ENCODE measurements at places on chromosomes 6 and 20.

- no peak for DNase-seq
Observed at GRCh38 chr20:44910690-44911262, 916 bp downstream of the PABPC1L start.

GRCh38 chr20:43844778-43845614, 69.7 kb upstream of the TOX2 start:
- no peak for DNase-seq

DNA sequence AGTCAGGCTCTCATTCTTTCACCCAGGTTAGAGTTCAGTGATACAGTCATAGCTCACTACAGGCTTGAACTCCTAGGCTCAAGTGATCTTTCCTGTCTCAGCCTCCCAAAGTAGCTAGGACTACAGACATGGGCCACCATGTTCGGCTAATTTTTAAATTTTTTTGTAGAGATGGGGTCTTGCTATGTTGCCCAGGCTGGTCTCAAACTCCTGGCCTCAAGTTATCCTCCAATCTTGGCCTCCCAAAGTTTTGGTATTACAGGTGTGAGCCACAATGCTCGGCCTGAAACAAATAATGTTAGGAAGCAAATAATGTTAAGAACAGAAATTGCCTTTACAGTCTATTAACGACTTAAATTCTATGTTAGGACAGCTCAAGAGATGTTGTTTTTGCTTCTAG, 1.8 kb upstream of the UBR2 start:
- DNase-seq: no peak

DNA sequence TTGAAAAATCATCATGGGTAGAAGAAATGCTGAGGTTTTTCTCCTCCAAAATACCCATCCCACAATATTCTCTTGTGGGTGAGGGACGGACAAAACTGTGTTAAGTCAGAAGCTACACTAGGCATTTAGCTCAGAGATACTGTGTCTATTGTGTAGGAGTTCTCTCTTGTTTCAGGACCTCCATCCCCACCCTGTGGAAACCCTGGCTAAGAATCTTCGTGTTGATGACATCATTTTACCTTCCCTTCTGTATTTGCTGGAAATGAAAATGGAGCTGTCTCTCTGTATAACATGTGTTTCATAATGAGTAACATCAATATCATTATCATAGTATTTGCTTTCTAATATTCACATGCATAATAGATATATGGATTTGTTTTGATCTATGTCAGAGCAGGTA, 1193.0 kb upstream of the CITED2 start:
- DNase-seq: no peak

GRCh38 chr6:50826803-50827202, 8.1 kb downstream of the TFAP2B start:
- no peak for DNase-seq

DNA sequence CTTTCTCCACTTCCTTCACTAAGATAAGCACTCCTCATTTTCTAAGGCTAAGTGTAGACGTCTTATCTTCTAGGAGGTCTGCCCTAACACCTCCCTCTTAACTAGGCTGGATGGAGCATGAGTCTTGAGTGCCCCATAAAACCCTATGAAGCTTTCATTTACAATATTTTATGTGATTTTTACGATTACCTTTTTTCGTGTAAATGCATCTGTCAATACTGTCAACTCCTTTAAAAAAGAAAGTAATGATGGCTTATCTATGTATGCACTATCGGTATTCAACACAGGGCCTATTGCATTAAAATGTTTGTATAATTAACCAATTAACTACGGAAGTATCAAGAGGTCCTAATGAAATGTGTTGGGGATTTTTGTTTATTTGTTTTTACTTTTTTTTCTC, 156.0 kb upstream of the FAM83B start:
- no peak for DNase-seq

- DNase-seq: no peak
Observed at GRCh38 chr6:16733085-16733484, 28.2 kb downstream of the ATXN1 start.

- no peak for DNase-seq
Observed at GRCh38 chr6:150145830-150146229, 3.0 kb downstream of the PPP1R14C start.

- DNase-seq: no peak
Observed at GRCh38 chr6:1187293-1188131, 124.4 kb upstream of the FOXQ1 start.

GRCh38 chr20:49283176-49283702, 5.4 kb upstream of the ZNFX1 start:
- no peak for DNase-seq

DNA sequence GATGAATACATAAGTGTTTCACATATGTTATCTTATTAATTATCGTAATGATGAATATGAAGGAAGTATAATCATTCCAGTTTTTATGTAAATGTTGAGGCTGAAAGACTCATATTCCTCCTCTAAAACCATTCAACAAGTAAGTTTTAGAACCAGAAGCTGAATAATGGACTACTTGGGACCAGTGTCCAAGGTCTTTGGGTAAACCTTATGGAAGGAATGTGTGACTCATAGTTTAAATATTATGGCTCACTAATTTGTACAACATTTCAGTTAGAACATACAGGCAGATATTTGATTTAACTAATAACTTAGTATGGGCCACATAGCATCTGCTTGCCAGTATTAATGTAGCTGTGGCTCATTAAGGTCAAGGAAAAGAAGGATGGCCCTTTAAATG, 209.6 kb downstream of the TFAP2B start:
- no peak for DNase-seq

DNA sequence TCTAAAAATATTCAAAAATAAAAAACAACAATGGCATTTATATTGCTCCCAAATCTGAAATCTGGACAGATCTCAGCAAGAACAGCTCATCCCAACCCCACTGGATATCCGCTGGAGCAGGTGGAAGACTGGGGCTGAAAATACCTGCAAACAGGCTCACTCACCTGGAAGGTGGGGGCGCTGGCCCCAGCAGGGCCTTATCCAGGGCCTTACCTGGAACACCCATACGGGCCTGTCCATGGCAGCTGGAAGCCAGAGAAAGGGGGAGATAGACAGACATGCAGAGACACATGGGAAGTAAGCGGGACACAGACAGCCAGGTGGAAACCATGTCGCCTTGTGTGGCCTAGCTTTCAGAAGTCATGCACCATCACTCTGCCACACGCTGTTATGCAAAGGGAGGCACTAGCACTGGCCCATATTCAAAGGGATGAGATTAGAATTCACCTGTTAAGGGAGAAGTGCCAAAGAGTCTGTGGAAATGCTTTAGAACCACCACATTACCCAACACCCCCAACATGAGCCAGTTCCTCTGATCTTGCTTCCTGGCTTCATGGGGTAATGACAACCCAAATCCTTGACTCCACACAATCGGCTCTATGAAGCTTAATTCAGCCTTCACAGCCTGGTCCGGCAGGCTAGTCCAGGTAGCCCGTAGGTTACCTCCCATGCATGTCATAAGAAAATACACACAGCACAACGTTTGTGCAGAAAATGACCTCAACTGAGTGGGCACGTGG, 99.0 kb upstream of the CDYL start:
- no peak for DNase-seq

GRCh38 chr20:4533368-4534133, 188.2 kb upstream of the PRND start:
- no peak for DNase-seq

- DNase-seq: no peak
Observed at GRCh38 chr6:112502351-112503090, 155.4 kb downstream of the RFPL4B start.

DNA sequence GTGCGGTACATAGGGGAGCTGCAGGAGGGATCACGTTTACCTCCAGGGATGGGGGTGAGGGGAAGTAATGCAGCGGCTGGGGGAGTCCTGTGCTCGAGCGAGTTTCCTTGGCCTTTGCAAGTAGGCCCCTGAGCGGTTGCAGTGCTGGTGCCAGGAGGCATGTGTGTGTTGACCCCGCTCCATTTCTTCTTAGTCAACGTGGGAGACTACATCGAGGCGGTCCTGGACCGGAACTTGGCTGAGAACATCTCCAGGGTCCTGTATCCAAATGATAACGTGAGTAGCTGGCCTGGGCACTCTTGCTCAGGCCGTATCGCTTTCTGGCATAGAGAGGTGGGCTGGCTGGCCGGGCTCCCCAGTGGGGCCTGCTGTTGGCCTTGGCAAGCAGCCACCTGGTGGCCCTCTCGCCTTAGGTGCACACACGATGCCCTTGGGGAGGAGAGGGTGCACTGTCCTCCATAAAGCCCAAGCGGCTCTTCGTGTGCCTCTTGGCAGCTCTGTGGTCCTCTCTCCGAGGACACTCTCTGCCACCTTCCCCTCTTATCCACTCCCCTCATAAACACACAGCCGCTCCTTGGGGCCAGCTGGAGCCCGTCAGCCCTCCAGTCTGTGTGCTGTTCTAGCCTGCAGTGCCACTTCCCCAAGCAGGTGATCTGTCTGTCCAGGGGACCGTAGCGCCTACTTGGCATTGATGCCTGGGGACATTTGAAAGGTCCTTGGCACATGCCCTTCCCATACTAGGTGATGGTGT, 29.3 kb downstream of the PYGB start:
- no peak for DNase-seq

GRCh38 chr6:77856391-77856790, 203.6 kb downstream of the MEI4 start:
- DNase-seq: no peak

- DNase-seq: peak; percentile 76
Observed at GRCh38 chr6:4134841-4135664, at the start of gene ECI2. ECI2 (minus strand) TSS chr6:4135575; CDS start chr6:4135560, 15 bp downstream.

DNA sequence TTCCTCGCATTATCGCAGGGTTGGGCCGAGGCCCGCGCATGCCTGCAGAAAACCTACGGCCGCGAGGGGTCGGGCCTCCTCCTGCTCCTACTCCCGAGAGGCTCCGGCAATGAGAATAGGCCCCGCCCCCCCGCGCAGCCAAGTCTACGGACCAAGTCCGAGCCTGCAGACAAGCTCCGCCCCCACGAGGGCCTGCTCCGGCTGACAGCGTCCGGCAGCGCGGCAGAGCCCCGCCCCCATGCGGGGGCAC, 3.1 kb upstream of the GPSM3 start:
- peak; percentile 78 for DNase-seq

DNA sequence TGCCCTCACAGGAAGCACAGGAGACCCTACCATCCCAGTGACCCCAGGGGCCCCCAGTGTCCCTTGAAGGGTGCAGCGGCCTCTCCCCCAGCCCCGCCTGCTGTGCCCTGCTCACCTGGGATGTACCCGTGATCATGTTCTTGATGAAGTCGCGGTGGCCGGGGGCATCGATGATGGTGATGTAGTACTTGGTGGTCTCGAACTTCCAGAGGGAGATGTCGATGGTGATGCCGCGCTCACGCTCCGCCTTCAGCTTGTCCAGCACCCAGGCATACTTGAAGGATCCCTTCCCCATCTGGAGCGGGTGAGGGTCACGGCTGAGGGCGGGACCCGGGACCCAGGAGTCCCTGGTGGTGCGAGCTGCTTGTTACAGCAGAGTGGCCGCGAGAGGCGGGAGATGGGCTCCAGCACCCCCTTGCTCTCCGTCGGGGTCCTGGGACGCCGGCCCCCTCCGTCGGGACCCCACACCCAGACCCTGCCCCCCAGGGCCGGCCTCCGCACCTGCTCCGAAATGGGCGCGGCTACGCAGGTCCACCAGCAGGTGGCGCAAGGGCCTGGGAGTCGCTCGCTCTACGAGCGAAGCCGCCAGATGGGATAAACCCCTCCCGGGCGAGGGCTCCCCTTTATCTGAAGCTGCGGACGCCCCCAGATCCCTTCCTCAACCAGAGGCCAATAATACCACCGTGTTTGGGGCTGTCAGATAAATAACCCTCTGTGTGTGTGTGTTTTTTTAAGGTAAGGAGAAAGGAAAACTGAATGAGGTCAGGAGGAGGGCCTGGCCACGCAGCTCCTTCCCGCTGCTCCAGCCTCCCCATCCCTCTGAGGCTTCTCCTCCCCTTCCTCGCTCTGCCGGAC, 2.9 kb downstream of the EEF1A2 start:
- DNase-seq: peak; percentile 85

GRCh38 chr20:8389381-8390036, 257.4 kb downstream of the PLCB1 start:
- DNase-seq: no peak

DNA sequence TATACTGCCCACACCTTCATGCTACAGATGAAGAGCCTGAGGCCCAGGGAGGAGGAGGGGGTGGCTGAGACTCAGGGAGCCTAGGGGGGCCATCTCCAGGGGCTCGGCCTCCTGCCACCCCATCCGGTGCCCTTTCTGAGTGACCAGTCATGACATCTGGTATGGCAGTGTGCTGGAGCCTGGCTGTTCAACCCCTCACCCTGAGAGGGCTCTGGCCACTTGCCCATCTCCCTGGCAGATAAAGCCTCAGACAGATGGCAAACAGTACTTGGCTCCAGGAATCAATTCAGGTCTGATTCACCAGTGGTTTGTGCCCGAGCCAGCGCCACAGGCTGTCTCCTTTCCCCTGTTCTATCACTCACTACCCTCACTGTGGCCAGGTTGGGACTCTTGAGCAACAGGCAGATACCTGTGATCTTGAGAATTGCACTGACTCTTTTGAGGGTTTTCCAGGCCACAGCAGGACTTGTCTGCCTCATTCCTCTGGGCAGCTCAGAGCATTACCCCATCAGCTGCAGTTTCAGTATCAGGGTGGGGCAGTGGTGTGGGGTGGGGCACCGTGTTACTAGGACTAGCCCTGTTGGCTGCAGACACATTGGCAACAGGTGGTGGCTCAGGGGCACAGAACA, 22.8 kb downstream of the SRSF3 start:
- DNase-seq: no peak

- DNase-seq: no peak
Observed at GRCh38 chr20:13141546-13141945, 79.5 kb upstream of the ISM1 start.

GRCh38 chr6:12090714-12091113, 78.6 kb downstream of the HIVEP1 start:
- DNase-seq: no peak

DNA sequence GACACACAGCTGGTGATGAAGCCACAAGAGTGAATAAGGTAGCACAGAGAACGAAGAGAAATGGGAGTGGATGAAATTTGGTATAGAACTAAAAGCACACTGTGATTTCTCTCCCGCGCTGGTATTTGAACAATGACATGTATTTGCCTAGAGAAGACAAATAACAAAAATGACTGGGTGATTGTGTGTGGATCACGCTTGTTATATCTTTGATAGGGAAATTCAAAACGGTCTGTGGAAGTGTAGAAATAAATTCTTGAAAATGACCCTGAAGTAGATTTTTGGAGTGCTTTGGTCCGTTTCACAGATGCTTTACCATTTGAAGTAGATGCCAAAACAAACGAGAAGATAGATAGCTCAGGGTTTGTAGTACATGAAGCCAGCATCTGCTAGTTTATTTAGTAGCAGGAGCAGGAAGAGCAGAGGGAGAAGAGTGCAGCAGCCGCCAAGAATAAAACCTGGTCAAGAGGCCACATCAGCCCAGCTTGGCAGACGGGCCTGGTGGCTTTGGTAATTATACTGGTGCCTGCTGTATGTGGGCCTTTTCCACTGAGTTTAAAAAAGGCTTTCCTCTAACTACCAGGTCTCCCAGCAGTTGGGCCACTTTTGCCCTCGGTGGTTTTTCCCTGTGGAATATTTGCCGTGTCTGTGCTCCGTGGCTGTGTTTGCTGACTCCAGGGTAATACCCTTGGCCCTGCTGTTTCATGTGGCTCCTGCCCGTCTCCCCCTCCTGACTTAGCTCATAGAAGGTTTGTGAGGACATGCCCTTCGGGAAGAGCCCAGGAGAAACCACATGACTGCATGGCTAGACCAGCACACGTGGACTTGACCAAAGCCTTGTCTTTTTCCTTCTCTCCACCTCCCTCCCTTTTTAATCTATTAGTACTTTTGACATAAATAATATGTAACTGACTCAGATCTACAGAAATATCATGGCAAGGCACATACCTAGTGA, 294.0 kb downstream of the SOX4 start:
- no peak for DNase-seq

Measured in D721Med (cell line).